Spinal cord (tissue), 10 donors: ENCODE measurements at places on chromosomes 7 and 10. TPM values are rescaled to one million over a fixed set of nuclear protein-coding genes. Genes with fewer than 3 reads are reported as not detected.
A peak's percentile ranks its signal among the peaks of the same experiment; 100 is the strongest.

VPS26A gene
- total RNA-seq: 70.1 TPM

ITIH5 gene
- total RNA-seq: 59.6 TPM

CNTNAP2 gene
- total RNA-seq: 41.3 TPM

POLR2J gene
- 67.3 TPM for total RNA-seq

GIMAP4 gene
- total RNA-seq: 21.5 TPM

CALHM1 gene
- total RNA-seq: 0.20 TPM

- no peak for DNase-seq
Measured at GRCh38 chr7:84368122-84368521, 173.5 kb upstream of the SEMA3A start.

- DNase-seq: no peak
Measured at GRCh38 chr7:143205560-143206293, 16.1 kb upstream of the TAS2R40 start.

GRCh38 chr7:102451371-102452054 is 13.2 kb downstream of the ALKBH4 start:
- peak; percentile 23 for DNase-seq

DNA sequence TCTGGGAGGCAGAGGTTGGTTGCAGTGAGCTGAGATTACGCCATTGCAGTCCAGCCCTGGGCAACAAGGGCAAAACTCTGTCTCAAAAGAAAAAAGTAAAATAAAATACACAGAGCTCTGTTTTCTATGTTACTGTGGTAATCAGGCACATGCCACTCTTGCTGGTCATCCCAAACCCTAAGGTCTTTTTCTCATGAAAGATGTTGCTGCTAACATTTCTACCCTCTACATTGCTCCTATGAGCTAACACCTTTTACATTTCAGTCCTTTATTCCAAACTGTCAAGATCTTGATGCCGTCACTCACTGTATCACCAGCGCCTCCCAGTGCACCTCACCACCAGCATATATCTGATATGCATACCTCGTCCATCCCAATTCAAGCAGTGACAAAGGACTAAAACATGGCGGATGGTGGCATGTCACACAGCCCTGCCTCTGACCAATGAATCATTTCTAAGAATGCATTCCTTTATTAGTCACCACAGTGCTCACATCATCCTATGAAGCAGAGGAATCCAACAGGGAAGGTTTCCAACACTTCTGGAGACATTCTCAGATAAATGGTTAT is 4.3 kb downstream of the DAGLB start:
- DNase-seq: no peak

- DNase-seq: no peak
Measured at GRCh38 chr10:61832866-61833481, 68.5 kb upstream of the ARID5B start.

DNA sequence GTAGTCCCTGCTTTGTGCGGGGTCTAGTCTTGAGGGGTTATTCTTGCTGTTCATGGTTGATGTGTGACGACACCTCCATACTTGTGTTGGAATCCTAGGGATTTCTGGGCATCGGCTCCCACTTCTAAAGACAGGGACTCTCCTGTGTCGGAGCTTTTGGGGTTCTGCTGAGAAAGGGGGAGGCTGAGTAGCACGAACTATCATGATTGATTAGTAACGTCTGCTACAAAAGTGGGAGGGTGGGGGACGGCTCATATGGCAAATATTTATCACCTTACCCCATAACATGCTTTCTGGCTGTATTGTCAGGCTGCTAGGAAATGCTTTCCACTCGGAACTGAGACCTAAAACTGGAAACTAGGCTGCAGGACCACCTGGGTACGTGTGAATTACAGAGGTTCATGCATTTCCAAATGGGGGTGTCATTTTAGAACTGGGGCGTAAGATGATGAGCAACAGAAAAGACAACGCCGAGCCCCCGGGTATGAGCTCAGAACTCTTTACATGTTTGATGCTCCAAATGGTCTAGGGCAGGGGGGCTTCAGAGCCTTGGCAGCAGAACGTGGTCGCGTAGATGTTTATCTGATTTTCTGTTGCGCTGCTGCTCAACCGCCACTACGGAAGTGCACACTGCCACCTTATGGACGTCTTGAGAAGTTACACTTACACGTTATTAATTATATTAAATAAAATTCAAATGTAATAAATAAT is 15.1 kb upstream of the NME8 start:
- no peak for DNase-seq

DNA sequence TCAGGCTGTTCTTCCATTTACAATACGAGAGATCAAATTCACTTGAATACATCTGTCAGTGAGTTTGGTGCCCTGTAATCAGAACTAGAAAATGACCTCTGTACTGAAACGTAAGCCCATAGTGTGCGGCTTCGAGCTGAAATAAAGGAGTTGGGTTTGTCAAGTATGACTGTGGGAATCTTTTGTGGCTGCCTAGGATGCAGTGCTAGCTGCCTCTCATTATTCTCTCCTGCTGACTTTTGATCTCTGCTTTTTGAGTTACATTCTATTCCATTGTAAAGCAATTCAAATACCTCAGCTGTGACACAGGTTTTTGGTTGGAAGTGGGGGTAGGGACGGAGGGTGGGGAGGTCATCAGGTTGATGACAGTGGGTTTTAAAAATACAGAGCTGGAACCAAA is 40.4 kb downstream of the ICA1 start:
- DNase-seq: no peak

GRCh38 chr10:99983280-99983988 is 26.3 kb downstream of the DNMBP start:
- DNase-seq: no peak

- no peak for DNase-seq
Measured at GRCh38 chr10:102705531-102705930, 8.7 kb downstream of the ARL3 start.

GRCh38 chr10:28276384-28276783 is 26.5 kb downstream of the MPP7 start:
- DNase-seq: no peak

GRCh38 chr7:102318482-102318971 is 31.9 kb downstream of the SH2B2 start:
- DNase-seq: no peak

GRCh38 chr10:88991899-88992320 is 1.3 kb downstream of the FAS start:
- DNase-seq: no peak

- DNase-seq: no peak
Measured at GRCh38 chr10:50260791-50261281, 9.5 kb upstream of the ASAH2 start.

GRCh38 chr7:94580601-94581000 is 71.0 kb downstream of the CASD1 start:
- DNase-seq: no peak

DNA sequence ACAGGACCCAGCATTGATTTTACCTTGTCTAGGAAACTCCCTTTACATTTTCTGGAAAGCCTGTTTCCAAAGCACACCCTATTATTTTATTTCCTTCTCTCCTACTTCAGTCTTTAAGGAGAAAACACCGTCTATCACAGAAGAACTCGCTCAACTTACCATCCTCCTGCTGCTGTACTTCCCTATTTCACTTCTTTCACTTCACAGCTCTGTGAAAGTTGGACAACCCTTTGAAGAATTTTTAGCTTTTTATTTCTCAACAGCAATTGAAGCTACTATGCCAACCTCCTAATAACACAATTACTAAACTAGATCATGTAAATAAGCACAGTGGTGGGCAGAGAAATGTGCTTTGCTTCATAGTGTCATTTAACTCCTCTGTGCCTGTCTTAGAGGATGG is 166.5 kb downstream of the TFEC start:
- DNase-seq: no peak

DNA sequence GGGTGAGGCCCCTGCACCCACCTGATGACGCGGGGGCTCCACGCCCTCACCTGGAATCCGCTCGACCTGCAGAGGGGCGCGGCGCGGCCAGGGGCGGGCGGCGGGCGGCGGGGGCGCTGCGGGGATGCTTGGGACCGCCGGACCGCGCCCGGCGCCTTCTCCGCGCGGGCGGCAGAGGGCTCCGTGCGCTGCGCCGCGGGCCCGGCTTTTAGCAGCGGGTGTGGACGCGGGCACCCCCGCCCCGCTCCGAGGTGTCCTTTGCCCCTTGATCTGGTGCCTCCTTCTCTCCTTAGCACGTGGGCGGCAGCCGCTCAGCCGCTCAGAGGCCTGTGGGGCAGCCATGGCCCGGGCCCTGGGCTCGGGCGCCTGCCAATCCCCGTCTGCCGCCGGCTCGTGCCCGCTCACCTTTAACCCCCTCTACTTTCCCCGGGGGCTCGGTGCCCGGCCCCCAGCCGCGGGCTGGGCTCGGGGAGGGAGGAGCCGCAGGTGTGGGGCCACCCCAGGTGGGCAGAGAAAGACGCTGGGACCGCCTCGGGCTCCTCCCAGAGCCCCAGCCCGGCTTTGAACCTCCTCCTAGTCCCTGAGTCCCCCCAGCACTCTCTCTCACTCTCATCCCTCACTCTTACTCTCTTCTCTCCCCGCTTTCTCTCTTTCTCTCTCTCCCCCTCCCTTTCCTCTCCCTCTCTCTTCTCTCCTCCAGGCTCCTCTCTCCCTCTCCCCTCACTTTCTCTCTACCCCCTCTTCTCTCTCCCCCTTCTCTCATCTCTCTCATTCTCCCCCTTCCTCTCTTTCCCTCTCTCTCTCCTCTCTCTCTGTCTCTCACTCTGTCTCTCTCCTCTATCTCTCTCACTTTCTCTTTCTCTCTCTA is 19.7 kb upstream of the VPS37D start:
- DNase-seq: no peak

GRCh38 chr7:69476416-69476815 is 121.9 kb upstream of the AUTS2 start:
- peak; percentile 8 for DNase-seq

DNA sequence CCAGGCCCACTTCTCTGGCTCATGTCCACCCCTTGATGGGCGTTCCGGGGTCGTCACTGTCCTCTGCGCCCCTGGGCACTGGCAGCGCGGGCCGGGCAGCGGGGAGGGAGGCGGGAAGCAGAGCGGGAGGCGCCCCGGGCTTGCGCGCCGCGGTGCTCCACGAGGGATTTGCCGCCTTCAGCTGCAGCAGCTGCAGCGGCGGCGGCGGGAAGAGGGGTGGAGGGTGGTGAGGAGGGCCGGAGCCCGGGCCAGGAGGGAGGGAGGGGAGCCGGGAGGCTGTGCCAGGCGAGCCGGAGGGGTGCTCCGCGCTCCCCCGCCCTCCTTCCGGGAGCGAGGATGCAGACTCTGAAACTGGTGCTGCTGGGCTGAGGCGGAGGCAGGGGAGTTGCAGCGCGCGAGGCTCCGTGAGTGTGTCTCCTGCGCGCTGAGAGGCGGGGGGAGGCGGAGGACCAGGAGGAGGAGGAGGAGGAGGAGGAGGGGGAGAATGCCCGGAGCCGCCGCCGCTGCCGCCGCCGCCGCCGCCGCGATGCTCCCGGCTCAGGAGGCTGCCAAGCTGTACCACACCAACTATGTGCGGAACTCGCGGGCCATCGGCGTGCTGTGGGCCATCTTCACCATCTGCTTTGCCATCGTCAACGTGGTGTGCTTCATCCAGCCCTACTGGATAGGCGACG is at the start of gene LHFPL3:
TSS of gene LHFPL3 (plus strand) at position 308 of the 674 bp plus-strand sequence.
- no peak for DNase-seq

GRCh38 chr10:129322933-129323820 is 143.9 kb upstream of the MGMT start:
- no peak for DNase-seq

GRCh38 chr10:119278126-119278709 is 70.8 kb downstream of the GRK5 start:
- no peak for DNase-seq

- no peak for DNase-seq
Measured at GRCh38 chr7:5357951-5358350, 65.7 kb downstream of the TNRC18 start.

DNA sequence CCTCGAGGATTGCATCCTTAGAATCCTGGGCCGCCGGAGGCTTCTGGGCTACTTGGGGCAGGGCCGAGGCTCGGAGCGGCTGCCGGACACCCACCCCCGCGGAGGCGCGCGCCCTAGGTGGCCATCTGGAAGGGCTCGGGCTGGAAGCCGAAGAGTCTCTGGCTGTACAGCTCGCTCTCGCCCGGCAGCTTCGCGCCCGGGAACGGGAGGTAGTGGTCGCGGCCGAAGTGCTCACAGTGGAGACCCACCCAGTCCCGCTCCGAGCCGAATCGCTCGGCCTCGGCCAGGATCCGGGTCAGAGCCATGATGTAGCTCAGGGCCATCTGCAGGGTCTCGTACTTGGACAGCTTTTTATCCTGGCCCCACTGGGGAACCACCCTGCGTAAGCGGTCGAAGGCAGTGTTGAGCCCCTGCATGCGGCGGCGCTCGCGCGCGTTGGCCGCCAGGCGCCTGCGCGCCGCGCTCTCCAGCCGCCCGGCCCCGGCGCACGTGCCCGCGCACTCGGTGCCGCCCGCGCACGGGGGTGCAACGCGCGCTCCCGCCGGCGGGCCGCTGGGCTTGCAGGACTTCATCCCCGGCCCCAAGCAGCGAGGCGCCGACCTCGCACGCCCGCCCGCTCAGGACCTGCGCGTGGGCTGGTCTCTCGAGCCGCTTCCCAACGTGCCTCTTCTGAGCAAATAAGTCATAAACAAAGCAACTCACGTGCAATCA is 652 bp downstream of the ATOH7 start:
- peak; percentile 94 for DNase-seq
